Activated T-cell treated with anti-CD3 and anti-CD28 coated beads for 1 hour (primary cell): ENCODE measurements at places on chromosomes 2 and 18.

DNA sequence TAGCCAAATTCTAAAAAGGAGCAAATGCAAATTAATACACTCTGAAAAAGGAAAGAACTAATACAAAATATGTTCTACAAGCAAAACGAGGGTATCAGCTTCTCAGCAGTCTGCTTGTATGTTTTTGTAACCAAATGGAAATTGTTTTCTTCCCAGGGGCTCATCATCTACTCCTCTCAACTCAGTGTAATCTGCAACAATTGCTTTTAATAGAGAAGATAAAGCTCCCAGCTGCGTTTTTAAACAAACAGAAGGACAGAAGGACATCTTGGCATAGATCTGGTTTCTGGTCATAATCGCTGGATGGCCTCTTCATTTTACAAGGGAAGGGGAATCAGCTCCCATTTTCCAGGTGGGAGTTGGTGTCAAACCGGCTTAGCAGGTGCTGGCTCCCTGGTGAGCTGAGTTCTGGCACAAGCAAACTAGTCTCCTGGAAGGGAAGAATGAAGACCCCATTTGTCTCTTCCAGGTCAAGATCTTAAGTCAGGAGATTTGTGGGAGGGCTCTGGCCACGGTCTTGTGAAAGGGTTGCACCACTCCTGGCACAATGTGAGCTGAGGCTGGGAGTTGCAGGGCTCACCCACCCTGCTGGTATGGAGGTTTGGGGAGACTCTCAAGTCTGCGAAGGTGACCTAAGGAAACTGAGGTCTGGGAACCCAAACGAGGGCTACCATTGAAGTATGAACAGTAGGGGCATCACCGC is 41.6 kb downstream of the NPPC start:
- no peak for DNase-seq

DNA sequence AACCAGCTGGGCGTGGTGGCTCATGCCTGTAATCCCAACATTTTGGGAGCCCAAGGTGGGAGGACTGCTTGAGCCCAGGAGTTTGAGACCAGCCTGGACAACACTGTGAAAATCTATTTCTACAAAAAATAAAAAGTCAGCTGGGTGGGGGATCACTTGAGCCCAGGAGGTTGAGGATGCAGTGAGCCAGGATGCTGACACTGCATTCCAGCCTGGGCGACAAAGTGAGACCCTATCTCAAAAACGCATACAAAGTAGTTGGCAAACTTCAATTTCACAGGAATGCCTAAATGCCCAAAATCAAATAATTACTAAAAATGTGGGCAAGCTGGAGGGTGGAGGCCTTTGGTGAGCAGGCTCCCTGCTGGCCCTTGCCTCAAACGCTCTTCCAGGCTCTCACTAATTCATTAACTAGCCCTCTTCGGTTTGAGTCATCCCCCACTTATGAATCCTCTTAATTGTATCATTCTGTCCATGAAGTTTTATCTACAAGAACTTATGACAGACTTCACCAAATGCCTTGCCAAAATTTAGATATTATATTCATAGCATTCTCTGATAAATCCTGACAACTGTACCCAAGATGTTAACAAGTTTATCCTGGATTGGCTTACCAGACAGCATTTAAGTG is 68.7 kb upstream of the ZFP36L2 start:
- DNase-seq = no peak

- DNase-seq = no peak
Observed at GRCh38 chr2:163551616-163552373, 184.0 kb downstream of the FIGN start.

GRCh38 chr18:65735155-65735554 is 15.7 kb upstream of the CDH7 start:
- no peak for DNase-seq

DNA sequence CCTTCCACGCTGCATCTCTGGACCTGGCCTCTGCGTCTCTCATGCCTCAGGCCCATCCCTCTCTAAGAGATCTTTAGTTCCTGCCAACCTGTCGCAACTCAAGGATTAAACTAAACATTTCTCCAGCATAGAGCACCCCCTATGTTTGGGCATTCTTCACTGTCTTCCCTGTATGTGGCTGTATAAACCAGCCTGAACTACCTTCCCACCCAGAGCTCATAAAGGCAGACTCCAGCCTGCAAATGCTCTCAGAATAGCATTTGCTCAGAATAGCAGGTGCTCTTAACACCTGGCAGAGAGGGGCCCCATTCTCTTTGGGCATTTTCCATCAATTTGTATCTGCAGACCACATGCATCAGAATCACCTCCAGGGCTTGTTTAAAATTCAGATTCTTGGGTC is 83.4 kb downstream of the EHD3 start:
- no peak for DNase-seq
